ENCODE measurements at places on chromosomes 5 and 9. TPM values are rescaled to one million over a fixed set of nuclear protein-coding genes. Genes with fewer than 3 reads are reported as not detected.

The BDP1 gene
- 23.1 TPM for total RNA-seq

The GOLGA2 gene
- total RNA-seq = 118 TPM

DNA sequence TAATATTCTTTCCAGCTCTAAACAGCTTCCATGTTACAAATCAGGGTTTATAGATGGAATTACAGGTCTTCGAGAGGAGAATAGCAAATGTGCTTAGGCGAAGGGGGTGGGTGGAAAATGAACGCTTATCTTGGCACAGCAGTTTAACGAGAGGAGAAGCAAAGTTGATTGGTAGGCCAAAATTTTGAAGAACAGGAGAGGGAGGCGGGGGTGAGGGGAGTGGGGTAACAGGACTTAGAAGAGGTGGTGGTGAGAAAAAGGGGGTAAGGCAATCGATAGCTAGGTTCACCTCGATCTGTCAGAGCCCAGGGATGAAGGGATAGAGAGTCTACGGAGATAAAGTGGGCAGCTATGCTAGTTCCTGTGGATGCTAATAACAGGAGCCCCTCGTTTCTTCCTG, 764 bp downstream of the ANKRA2 start:
- DNase-seq = no peak

DNA sequence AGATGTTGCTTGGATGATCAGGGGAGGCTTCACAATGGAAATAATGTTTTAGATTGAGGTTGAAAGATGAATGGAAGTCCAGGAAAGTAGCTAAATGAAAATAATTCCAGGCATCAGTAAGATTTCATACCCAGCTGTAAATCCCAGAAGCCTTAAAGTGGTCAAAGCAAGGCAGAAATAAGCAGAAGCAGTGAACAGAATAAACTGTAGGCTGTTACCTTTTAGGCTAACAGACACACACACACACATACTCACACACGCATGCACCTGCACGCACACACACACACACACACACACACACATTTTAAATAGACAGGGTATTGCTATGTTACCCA, 175.3 kb downstream of the WDR70 start:
- no peak for DNase-seq

All from IMR-90 (cell line).